ENCODE measurements at places on chromosomes 6 and 20.

GRCh38 chr6:136696238-136696637, 96.0 kb downstream of the MAP3K5 start:
- DNase-seq: peak; percentile 86

DNA sequence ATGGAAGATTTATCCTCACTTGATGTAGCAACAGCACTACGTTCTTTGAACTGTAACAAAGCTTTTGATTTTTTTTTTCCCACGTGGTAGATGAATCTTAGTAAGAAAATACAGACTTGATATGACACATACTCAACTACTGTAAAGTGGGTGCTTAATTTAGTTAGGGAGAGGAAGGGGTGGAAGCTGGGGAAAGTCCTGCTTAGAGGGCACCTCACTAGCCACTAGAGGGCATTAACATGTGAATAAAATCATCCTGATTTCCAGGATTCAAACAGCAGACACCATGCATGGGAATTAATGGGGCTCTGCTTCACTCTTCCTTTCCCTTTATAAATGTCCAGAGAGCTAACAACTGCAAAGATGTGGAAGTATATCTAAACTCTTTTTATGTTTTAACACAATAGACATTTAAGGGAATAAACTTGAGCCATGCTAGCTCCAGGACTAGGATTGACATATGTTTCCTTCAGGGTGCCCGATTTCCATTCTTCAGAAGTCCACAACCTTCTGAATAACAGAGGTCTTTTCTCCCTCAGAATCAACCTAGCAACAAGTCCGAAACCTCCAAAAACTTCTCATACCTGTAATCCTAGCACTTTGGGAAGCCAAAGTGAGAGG, 250.1 kb downstream of the ATXN1 start:
- peak; percentile 45 for DNase-seq

DNA sequence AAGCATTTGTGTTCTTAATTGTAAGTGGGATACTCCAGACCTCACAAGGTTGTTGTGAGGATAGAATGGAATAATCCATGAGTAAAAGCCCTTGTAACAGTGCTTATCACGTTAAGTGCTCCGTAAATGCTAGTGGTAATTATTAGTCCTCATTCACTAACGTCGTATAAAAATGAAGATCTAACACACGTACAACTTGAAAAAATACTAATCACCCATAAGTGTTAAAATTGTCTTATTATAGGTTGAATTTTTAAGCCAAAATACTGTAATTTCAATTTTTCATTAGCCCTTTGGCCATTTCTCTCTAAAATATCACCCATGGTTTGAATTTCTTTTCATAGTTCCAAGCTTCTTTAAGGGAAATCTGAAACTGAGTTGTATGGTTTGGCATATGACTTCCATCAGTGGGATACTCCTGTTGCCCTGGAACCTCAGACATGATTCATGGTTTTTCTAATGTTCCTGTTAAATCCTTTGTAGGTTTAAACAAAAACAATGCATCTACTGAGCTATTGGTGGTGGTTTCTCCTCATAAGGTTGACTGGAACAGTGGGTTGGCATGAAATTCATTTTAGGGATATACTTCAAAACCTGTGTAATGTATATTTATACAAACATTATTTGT, 19.1 kb downstream of the XRN2 start:
- DNase-seq: no peak

DNA sequence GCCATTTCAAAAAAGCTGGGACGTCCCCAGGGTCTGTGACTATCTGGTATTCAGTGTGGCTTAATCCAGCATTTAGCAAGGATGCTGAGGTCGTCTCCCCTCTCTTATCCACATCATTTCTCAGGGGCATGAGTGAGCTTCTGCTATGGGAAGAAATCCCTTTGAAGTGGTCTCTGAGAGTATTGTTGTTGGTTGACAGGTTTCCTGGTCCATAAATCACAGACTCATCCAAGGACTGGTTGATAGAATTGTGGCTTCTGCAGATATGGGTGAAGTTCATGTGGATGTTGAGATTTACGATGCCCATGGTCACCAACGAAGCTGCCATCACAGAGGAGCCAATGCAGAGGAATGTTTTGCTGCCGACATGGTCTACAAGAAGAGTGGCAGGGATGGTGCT, 24.0 kb downstream of the SLC2A12 start:
- no peak for DNase-seq

GRCh38 chr6:132505158-132505557, 7.8 kb downstream of the STX7 start:
- no peak for DNase-seq

DNA sequence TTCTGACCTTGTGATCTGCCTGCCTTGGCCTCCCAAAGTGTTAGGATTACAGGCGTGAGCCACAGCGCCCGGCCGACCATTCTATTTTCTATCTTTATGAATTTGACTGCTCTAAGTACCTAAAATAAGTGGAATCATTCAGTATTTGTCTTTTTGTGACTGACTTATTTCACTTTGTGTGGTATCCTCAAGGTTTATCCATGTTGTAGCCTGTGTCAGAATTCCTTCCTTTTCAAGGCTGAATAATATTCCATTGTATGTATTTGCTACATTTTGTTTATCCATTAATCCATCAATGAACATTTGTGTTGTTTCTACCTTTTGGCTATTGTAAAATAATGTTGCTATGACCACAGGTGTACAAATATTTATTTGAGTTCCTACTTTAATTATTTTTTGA, 4.9 kb upstream of the TJAP1 start:
- DNase-seq: no peak

- DNase-seq: peak; percentile 19
These were observed 29.8 kb downstream of the ARHGAP40 start for GRCh38 chr20:38631155-38632022.

GRCh38 chr20:2331901-2332565, 36.2 kb downstream of the TGM3 start:
- DNase-seq: no peak

DNA sequence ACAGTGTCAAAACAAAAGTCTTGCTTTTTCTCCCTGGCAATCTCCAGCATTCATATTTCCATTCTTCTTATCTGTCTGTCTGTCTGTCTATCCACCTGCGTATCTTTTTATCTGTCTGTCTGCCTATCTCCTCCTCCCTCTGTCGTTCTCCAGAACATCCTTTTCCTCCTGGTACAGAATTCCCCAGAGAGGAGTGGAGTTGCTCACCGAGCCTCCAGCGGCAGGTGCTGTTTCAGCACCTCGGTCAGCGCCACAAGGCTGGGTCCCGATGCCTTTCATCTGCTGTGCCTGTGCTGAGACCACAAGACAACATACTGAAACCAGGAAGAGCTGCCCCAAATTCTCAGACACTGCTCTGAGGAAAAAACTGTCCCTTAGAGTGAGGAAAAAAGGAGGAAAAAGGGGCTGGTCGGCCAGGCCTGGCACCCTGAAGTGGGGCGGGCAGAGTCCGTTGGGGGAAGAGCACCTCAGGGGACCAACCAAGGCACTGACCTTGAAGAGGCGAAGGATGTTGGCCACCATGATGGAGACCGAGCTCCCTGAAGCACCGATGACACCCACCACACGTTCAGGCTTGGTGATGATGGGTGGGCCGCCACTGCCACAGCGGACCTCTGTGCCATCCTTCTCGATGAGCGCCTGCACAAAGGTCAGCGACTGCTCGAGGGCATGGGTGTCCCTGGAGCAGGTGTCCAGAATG, 13.3 kb downstream of the GRM4 start:
- peak; percentile 11 for DNase-seq

DNA sequence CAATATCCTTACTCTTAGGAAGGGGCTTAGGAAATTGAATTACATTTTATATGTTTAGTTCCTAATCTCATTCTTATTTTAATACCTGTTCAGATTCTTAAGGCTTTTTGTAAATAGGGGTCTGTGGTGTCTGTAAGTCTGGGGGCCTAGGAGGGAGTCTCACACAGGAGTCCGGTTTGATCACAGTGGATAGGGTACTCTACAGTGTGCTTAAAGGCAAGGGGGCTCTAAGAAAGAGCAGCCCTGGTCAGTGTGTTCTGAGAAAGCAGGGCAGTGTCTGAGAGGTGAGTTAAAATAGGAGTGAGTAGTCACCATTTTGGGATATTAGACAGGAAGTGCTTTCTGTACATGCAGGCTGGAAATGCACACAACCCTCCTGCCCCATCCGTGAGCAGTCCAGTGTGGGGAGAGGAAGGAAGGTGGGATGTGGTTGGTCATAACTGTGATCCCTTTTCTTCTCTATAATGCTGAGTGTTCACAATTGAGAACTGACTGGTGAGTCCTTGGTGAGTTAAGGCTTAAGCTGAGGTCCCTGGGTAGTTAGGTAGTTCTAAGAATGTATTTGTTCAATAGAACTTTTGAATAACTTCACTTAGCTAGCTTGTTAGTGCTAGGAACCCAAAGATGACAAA, 50.0 kb downstream of the CDKAL1 start:
- DNase-seq: no peak

GRCh38 chr20:49521356-49521755, 38.9 kb upstream of the KCNB1 start:
- DNase-seq: no peak

GRCh38 chr20:906703-907270, 9.3 kb downstream of the ANGPT4 start:
- no peak for DNase-seq

- DNase-seq: no peak
These were observed 17.9 kb downstream of the FAXC start for GRCh38 chr6:99331531-99331930.

DNA sequence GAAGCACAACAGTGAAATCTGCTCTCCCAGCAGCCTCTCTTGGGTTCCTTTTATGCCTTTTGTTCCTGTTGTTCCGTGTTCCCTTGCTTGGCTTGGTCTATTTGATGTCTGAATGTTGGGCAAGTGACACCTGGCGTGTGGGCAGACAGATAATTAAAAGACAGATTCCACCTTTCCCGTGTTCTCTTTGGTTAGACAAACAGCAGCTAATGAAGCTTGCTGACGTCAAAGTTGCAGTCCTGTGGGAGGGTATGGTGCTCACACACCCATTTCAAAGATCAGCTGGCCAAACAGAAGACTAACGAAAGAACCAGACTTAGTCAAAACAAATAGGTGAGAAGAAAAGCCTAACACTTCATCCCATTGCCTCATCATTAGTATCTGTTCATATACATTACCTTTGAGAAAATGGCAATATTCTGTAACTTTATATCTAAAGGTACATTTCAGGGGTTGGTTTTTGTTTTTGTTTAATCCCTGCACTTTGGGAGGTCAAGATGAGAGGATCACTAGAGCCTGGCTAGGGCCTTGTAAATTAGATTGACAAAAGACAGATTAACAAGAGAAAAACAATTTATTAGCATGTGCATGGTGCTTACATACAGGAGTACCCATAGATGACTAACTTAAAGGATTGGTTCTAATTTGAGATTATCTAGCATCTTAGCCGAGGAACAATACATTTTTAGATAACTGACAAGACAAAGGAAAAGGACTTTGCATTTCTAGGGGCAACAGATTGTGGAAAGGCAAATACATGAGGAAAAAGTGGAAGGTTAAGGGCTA, 48.9 kb upstream of the TNFRSF21 start:
- DNase-seq: no peak

DNA sequence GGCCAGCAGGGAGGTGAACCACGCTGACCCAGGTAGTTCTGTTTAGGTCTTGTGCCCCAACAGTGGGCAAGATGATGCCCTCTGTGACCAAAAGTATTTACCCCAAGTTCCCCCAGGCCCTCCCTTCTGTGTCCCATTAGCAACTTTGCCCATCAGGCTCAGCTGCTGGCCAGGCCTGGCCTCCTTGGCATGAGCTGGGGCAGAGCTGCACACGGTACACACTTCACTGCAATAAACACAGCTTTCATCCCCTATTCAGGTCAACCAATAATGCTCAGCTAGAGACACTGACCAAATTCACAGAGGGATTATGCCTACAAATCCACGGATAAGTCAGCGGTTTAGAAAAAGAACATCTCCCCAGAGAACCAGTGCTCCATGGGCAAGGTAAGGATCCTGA, 103.7 kb downstream of the SLC23A2 start:
- DNase-seq: no peak

DNA sequence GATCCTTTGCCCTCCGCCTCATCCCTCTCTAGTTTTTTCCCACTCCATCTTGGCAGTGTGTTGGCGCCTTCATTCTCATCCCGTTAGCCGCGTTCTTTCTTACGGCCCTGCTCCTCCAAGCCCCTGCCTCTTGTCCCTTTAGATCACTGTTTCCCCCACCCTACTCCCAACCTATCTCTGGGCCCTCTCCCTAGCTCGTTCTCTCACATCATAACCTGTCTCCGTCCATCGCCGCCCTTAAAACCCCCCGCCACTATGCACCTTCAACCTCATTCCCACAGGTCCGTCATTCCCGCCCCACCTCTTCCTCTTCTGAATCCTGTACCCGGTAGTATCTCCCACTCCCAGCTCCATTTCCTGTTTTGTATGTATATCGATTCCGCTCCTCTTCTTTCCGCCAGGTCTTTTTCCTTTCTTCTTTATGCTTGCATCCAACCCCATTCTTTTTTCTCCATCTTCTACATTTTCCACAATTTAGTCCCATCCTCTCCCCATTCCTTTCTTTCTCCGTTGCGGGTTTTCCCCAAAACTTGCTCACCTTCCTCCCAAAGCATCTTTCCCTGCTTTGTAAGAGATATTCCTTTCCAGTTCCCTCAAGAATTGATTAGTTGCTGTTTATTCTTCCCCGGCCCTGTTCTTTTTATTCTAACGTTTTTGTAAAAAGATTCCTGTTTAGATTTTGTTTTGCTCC, 671 bp downstream of the EFHC1 start:
- DNase-seq: peak; percentile 44

DNA sequence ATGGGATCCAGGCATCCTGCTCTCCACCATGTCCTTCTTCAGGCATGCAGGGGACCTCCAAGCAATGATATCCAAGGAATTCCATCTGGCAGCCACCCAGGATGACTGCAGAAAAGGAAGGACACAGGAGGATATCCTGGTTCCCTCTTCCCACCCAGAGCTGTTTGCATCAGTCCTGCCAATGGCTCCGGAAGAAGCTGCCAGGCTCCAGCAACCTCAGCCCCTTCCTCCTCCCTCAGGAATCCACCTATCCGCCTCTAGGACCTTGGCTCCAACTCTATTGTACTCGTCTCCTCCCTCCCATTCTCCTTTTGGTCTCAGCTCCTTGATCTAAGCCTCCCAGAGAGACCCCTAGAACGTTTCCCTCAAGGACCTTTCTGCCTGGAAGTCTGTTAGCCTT, 733 bp upstream of the PSORS1C2 start:
- DNase-seq: no peak

- no peak for DNase-seq
These were observed 53.9 kb downstream of the AFG1L start for GRCh38 chr6:108348655-108349349.

Data from bronchial epithelial cell (primary cell).